ENCODE measurements at places on chromosomes 1 and 21. TPM values are rescaled to one million over a fixed set of nuclear protein-coding genes. Genes with fewer than 3 reads are reported as not detected.
A peak's percentile ranks its signal among the peaks of the same experiment; 100 is the strongest.

Gene KLHDC8A
- total RNA-seq: not detected

Gene ACOT11
- total RNA-seq: 2.9 TPM

GRCh38 chr1:32393136-32393535 lies 1.1 kb downstream of the BSDC1 start:
- DNase-seq: peak; percentile 76

DNA sequence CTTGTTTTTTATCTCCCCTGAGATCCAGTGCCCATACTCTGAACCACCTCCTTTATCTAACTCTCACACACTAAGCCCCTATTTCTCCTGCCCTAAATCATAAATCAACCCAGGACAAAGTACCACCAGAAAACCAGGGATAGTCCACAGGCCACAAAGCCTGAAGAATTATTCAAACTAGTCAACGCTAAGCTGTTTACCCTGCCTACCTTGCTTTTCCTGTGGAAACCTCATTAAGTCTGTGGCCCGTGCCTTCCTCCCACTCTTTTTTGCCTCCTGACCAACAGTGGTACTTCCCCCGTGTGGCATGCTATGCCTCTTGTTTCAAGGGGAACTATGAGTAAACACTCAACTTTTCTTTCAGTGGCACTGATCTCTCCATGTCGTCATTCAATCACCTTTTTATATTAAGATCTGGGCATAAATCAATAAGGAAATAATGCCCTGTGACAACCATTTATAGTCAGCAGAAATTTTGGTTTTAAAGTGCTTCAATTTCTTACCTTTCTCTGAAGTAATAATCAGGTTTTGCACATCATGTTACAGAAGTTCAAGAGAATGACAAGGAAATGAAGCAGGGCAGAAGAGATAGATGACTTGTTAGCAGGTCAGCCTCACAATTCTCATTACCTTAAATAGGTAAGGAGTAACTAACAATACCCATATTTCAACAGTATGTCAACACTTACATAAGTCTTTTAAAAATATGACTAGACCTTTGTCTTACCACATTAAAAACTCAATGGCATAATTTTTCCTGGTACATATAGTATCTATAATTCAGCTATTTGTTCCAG lies 32.1 kb downstream of the EYA3 start:
- DNase-seq: no peak
